ENCODE measurements at places on chromosomes 4 and X.

- DNase-seq = no peak
Measured at GRCh38 chr4:111639876-111640275, 505.4 kb upstream of the FAM241A start.

DNA sequence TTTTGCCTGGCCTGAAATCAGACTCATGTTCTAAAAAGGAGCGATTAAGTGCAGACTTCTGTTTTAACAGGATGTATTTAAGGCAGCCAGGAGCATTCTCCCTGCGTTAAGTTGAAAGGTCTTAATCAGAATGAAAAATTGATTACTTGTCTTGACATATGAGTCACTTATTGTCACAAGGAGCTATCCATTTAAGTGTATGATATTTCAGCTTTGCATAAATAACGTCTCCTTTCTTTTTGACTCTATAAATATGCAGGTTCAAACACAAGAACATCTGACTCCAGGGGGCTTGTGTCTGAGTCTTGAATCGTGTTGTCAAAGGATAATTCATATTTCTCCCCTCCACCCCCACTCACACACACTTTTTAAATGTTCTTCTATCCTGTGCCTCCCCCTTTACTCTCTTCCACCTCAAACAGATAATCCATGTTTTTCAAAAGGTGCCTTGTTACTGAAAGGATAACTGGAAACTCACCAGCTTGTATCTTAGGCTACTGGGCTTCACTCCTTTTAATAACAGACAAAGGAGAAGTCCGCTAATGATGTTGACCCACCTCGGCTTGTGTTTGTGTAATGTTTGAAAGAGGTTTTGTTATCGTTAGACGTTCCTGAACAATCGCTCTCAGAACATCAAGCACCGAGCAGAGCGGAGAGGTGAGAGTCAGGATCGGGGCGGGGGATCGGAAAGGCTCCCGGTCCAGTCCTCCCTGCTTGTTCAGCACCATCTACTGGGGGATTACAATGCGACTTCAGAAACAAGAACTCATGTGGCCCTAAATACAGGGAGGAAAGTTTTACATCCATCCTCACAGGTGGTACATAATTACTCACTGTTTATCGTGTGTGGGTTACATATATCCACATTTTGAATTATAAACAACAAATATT lies 107.5 kb upstream of the RPL34 start:
- DNase-seq = peak; percentile 39

DNA sequence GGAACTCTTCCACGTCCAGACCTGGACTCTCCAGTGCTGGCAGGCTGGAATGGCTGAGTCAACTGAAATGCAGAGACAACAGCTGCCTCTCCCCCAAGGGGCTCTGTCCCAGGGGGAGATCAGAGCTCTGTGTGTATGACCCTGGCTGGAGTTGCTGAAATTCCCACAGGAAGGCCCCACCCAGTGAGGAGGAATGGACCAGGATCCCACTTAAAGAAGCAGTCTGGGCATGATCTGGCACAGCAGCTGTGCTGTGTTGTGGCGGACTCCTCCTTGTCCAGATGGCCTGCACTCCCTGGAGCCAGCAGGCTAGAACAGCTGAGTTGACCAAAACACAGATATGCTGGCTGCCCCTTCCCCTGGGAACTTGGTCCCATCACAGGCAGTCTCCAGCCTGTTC lies 25.4 kb downstream of the C4orf17 start:
- DNase-seq = no peak

- DNase-seq = no peak
Measured at GRCh38 chr4:39642885-39643552, 4.4 kb upstream of the SMIM14 start.

GRCh38 chrX:12139934-12140611 lies 1.8 kb downstream of the FRMPD4 start:
- DNase-seq = no peak

DNA sequence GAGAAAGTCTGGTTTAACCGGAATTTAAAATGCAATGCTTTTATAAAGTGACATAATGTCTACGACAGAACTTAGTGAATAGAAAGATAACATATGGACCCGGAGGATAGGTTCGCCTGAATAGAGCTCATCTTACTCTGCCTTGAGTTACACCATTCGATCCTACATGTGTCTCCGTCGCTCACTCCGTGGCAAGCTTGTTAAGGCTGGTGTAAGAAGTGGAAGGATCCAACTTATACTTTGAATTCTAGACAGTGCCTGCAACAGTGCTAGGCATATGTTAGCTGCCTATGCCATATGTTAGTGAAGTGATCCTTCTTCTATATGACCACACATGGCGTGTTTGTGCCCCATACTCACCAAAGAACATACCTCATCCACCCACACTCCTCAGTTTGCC lies 50.9 kb downstream of the SEL1L3 start:
- DNase-seq = no peak

DNA sequence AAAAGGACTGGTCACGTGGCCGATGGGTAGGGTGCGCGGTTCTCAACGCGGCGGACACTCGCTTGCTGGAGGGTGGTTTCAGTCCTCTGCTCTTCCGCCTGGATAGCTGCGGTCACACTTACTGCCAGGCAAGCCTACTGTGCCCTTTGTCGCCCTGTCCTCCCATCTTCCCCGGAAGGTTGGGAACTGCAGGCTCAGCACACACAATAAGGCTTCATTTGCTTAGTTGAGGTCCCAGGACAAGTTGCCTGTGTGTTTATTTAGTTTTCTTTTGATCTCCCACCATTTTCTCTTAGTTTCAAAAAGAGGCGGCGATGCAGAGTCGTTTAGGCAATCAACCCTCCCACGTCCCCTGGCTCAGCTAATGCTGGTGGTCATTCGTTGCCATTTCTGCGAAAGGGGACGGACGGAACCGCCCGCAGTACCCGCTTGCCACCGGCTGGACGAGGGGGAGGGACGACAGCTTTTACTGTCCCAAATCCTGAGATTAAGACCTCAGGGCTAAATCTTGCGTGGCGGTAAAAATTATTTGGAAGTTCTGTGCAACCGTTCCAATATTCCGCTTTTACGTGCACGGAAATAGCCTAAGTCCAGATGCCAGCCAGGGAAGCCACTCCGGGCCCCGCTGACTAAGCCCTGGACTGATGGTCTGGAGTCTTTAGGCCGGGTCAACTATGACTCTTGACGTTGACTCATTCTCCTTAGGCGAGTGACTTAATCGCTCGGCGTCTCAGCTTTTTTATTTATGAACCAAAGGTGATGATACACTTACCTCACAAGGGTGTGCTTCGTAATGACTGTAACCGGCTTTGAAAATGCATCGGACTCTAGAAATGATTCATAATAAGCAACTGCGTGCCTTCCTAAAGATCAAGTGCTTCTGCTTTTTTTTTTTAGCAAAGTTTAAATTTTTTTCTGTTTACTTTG lies 671 bp upstream of the EIF4E start:
- no peak for DNase-seq

GRCh38 chrX:23387550-23388184 lies 53.0 kb downstream of the PTCHD1 start:
- no peak for DNase-seq

GRCh38 chr4:123055943-123056342 lies 133.5 kb upstream of the NUDT6 start:
- no peak for DNase-seq

GRCh38 chr4:4631150-4631549 lies 89.3 kb upstream of the STX18 start:
- DNase-seq = no peak

DNA sequence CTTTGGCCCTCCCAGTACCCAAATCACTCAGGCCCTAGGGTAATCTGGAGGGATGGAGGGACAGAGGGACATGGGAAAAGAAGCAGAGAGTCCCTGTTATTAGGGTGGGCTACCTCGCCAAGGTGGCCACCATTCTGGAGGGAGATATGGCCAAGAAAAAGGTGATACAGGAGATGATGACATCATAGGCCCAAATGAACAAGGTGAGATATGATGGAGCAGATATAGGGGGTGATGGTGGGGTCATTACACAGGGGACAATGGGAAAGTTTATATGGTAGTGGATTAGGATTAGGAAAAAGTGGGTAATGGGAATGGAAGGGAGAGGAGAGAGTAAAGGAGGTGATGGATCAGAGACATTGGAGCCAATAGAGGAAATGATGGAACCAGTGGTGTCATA lies 12.9 kb upstream of the SYP start:
- no peak for DNase-seq

DNA sequence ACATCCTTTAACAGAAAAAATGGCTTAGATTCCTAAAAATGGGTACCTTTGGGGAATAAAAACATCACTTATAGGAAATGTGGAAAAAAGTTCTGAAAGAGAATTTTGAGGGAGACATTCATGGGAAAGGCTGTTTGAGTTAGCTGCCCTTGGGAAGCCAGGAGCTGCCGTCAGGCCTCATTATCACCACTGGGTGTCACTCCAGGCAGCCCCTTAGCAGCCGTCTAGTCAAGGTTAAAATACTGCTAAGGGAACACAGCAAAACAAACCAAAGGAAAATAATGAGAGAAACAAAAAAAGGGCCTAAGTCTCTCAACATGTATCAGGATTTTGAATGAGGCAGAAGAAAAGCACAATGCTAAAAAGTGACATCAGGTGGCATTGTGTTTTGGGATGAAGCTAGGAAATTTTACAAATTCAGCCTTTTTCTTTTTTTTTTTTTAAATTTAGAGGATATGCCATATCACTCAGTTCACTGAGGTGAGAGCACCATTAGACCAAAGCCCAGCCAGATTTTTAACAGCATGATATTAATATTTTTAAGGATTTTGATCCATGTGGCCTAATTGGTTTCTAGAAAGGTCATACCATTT lies 235.3 kb downstream of the GPAT3 start:
- DNase-seq = peak; percentile 46

DNA sequence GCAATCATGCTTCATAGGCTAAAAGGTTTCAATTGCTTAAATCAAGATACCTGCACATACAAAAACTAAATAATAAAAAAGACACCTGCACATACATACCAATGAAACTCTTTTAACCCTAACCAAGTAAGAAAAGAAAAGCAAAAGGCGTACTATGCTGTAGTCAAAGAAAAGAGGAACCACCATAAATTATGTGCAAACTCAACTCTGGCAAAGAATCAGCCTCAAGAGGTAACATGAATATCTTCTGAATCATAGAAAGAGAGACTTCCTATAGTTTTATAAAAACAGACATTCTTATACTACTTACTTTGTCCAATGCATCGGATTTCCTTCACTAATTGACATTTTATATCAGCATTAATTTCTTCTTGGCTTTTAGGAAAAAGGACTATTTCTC lies 29.3 kb downstream of the MMGT1 start:
- no peak for DNase-seq

- no peak for DNase-seq
Measured at GRCh38 chr4:8063974-8064563, 94.5 kb downstream of the ABLIM2 start.

- no peak for DNase-seq
Measured at GRCh38 chr4:169070895-169071218, 60.8 kb upstream of the CBR4 start.

DNA sequence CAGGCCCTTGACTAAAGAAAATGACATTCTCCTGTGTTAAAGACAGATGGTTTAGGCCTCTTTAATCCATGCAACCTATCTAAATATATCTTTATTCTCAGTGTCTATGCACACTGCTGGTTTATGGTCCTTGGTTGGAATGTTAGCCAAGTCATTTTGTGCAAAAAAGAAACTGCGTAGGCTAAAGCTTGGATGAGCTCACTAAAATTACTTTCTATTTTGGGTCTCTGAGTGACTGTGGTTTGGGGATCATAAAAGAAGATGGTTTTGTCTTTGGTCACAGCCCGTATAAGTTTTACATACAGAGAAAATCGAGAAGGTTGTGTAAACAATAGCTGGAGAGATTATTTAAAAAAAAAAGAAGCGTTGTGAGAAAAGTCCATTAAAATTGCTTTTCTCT lies 443.6 kb downstream of the UBE2NL start:
- no peak for DNase-seq

- DNase-seq = no peak
Measured at GRCh38 chrX:15564981-15565579, 35.7 kb downstream of the ACE2 start.

DNA sequence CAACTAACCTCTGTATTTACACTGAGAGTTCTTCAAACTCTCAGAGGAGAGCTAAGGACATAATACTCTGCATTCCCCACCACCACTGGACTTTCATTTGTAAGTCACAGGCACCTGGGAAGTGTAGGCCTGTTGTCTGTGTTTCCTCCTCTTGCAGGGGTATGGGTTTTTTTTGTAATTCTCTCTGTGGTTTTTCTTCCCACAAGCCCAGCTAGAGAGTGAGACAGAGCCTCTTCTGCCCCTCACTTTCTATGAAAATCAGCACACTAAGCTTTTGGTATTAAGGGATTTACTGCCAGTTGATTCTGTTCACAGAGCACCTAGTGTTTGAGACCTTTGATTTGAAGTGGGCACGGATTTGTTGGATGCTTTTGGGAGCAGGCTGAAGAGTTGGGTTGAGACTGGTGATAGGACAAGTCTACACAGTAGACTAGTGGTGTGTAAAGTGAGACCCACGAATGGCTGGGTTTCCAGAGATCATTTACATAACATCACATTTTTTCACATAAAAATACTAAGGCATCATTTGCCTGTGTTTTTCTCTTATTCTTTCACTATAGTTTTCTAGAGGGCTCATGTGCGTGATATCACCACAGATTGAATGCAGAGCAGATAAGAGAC lies 28.9 kb upstream of the WDR17 start:
- no peak for DNase-seq

DNA sequence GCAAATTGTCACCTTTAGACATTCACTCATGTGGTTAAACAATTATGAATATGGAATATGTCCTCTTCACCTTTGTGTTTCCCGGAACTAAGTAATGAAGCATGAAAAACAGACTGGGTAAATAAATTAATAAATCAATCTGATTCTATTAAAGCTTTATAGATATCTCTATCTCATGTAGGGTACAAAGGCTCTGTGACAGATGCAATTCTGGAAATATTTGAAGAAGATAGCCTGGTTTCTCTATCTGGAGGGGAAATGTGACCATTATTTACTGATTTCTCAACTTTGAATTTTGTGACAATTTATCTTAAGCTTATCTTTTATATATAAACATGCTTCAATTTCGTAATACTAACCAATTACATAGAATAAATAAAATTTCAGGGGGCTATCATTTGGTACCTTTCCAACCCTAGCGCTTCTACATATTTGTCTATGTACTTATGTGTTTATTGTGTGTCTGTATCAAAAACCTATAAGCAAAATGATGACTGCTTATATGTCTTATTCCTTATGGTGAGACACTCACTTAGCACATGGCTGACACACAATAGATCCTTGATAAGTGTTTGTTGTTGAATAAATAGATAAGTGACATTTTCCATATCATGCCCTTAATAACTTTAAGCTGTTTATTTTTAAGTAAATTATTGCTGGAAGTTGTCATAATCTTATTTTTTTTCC lies 9.9 kb downstream of the CTSO start:
- DNase-seq = no peak

GRCh38 chrX:17081968-17082367 lies 135.5 kb downstream of the REPS2 start:
- DNase-seq = no peak

DNA sequence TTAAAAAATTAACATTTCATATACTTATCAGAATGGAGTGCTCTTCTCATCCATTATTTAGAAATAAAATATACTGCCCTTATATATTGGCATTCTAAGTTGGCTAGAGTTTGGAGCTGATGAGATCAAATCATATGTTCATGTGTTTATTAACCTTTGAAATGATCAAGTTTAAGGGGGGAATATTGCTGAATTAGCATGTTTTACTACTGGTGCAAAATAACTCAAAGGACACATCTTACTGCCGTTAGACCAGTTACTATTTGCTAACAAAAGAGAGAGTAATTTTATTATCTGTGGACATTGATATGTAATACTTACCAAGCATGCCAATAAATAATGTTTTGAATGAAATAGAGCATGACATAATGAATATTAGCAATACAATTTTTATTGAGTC lies 901.0 kb downstream of the CCSER1 start:
- DNase-seq = no peak
